ENCODE measurements at places on chromosomes 16 and 17.

GRCh38 chr17:20266806-20267458 is 200.4 kb downstream of the LGALS9B start:
- H3K27ac ChIP-seq: no peak overlapping the region
- peaks cover 27% of the 10 kb centered on the region for H3K4me1 ChIP-seq
- peak; percentile 51 for DNase-seq
- no peaks in the 10 kb centered on the region for H3K27me3 ChIP-seq
- no peaks in the 10 kb centered on the region for H3K36me3 ChIP-seq

DNA sequence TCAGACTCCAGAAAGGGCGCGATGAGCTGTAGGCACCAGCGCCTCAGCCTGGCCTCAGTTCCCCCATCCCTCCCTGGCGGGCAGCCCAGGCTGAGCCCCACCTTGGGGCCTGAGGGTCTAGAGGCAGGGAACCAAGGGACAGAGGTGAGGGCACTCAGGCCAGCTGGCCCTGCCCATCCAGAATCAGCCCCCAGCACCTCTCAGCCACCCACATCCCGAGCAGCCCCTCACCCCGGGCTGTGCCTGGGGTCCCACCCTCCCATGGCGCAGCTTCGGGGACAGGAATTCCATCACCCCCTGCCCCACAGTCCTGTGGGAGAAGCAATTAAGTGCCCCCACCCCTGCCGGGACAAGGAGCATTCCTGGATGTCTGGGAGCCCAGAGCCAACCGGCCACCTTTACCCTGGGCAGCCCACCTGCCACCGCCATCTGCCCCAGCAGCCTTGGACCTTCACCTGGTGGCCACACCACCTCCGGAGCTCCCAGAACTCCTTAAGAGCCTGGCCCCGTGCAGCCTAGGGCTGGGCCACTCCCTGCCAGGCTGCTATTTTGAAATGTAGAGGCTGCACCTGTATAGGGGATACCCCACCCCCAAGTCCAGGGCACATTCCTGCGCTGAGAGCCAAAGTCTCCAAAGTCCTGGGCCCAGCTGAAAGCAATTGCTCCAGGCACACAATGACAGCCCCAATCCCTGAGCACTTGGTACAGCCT is 33.7 kb upstream of the PVALEF start:
- no peak for DNase-seq
- no peak overlapping the region for H3K4me3 ChIP-seq
- no peaks in the 10 kb centered on the region for H3K4me1 ChIP-seq
- no peak overlapping the region for H3K27ac ChIP-seq
- H3K27me3 ChIP-seq: no peaks in the 10 kb centered on the region
- no peaks in the 10 kb centered on the region for H3K36me3 ChIP-seq

- no peak overlapping the region for H3K4me3 ChIP-seq
- peaks cover 7% of the 10 kb centered on the region for H3K4me1 ChIP-seq
- no peaks in the 10 kb centered on the region for H3K27me3 ChIP-seq
- no peaks in the 10 kb centered on the region for H3K36me3 ChIP-seq
- H3K27ac ChIP-seq: no peak overlapping the region
These were observed 89.0 kb downstream of the XYLT1 start for GRCh38 chr16:17381784-17382183.

- H3K27ac ChIP-seq: peak overlapping the region; percentile 95
- H3K4me1 ChIP-seq: peaks cover 27% of the 10 kb centered on the region
- DNase-seq: no peak
- H3K27me3 ChIP-seq: no peaks in the 10 kb centered on the region
- peaks cover 32% of the 10 kb centered on the region for H3K36me3 ChIP-seq
These were observed 574 bp upstream of the TMEM106A start for GRCh38 chr17:43211123-43211479.

DNA sequence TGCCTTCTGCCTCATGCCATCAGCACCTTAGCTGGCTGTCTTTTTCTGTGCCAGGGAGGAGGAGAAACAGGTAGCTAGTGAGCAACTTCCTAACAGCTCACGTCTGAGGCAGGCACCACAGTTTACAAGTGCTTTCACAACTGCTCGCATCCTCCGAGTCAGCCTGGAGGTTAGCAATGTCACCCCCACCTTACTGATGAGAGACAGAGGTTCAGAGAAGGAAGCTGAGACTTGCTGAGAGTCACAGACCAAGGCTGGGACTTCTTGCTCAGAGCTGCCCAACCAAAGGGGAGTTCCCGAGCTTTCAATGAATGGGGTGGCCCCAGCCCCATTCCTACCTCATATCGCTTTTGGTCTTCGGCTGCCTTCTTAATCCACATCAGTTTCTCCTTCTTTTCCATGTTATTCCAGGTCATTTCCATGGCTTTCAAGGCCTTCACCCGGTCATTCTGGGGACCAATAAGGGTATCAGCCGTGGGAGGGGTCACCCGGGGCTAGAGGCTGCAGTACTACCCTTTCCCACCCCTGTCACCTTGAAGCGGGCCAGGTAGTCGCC is 9.6 kb downstream of the UBTF start:
- peaks cover 33% of the 10 kb centered on the region for H3K36me3 ChIP-seq
- DNase-seq: no peak
- H3K4me1 ChIP-seq: no peaks in the 10 kb centered on the region
- peak overlapping the region; percentile 12 for H3K27ac ChIP-seq
- no peak overlapping the region for H3K4me3 ChIP-seq

GRCh38 chr17:75601057-75601987 is 13.7 kb downstream of the MYO15B start:
- no peak for DNase-seq
- no peak overlapping the region for H3K27ac ChIP-seq
- no peaks in the 10 kb centered on the region for H3K27me3 ChIP-seq

- no peak overlapping the region for H3K27ac ChIP-seq
- H3K4me3 ChIP-seq: no peak overlapping the region
- DNase-seq: no peak
- H3K27me3 ChIP-seq: no peaks in the 10 kb centered on the region
- peaks cover 11% of the 10 kb centered on the region for H3K4me1 ChIP-seq
These were observed 54.3 kb downstream of the NEUROD2 start for GRCh38 chr17:39553341-39553945.

DNA sequence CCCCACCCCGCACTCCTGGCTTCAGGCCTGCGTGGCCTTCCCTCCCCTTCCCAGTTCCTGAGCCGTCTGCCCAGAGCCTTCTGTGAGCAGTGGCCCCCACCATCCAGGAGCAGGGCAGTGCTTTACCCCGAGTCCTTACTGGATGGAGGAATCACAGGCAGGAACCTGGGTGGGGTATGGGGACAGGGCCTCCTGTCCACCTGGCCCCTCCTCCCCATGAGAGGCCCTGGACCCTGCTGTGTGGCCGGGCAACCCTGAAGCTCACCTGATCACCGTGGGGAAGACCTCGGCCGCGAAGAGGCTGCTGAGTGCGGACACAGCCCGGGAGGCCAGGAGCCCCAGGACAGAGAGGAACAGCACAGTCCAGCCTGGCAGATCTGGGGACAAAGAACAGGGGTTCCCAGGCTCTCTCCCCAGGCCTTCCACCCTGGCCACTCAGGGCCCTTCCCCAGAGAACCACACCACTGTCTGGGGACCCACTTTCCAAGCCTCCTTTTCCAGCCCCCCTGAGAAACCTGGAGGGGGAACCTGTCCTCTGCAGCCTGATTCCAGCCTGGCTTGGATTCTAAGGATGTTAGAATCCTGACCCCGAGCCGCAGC is 3.2 kb downstream of the SLC22A31 start:
- peaks cover 13% of the 10 kb centered on the region for H3K27me3 ChIP-seq
- no peak overlapping the region for H3K27ac ChIP-seq
- no peak for DNase-seq
- no peak overlapping the region for H3K4me3 ChIP-seq

DNA sequence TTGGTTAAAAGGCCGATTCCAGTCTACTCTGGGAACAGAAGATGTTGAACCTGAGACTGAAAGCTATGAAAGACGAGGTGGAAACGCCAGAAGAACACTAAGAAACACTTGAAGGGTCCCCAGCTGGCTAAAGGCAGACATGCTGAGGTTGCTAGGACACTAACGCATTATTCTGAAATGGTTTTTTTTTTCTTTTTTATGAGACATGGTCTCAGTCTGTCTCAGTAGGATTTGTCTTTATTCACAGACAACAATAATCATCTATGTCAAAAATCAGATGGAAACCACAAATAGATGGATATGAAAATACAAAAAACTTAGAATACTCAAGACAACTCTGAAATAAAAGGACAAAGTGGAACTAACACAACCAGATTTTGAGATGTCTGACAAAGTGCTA is 35.0 kb upstream of the RASD1 start:
- no peaks in the 10 kb centered on the region for H3K27me3 ChIP-seq
- no peak overlapping the region for H3K27ac ChIP-seq
- no peaks in the 10 kb centered on the region for H3K36me3 ChIP-seq
- H3K4me3 ChIP-seq: no peak overlapping the region
- no peak for DNase-seq

GRCh38 chr16:27920391-27920891 is 143.1 kb downstream of the GSG1L start:
- peaks cover 9% of the 10 kb centered on the region for H3K27me3 ChIP-seq
- no peak for DNase-seq
- no peak overlapping the region for H3K4me3 ChIP-seq
- H3K27ac ChIP-seq: no peak overlapping the region
- H3K36me3 ChIP-seq: no peaks in the 10 kb centered on the region

- H3K4me1 ChIP-seq: peaks cover 12% of the 10 kb centered on the region
- no peak for DNase-seq
- H3K27me3 ChIP-seq: peaks cover 3% of the 10 kb centered on the region
- H3K27ac ChIP-seq: no peak overlapping the region
These were observed 19.7 kb upstream of the RCVRN start for GRCh38 chr17:9924735-9925191.

DNA sequence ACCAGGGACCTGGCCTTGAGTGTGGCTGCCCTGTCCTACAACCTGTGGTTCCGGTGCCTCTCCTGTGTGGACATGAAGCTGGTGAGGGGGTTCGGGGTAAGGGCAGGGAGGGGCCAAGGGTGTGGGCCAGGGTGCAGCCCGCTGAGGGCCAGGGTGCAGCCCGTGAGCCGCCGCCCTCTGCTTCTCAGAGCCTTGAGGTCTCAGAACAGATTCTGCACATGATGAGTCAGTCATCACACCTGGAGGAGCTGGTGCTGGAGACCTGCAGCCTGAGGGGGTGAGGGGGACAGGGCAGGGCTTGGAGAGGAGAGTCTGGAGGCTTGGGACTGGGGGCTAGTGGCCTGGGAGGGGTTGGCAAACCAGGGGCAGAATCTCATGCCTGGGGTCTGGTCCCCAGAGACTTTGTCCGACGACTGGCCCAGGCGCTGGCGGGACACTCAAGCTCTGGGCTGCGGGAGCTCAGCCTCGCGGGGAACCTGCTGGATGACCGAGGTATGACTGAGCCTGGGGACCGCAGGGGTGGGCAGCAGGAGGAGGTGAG is 2.2 kb downstream of the CARMIL2 start:
- no peak overlapping the region for H3K4me3 ChIP-seq
- H3K27me3 ChIP-seq: peaks cover 16% of the 10 kb centered on the region
- DNase-seq: no peak
- H3K27ac ChIP-seq: no peak overlapping the region
- H3K4me1 ChIP-seq: peaks cover 2% of the 10 kb centered on the region
- no peaks in the 10 kb centered on the region for H3K36me3 ChIP-seq

DNA sequence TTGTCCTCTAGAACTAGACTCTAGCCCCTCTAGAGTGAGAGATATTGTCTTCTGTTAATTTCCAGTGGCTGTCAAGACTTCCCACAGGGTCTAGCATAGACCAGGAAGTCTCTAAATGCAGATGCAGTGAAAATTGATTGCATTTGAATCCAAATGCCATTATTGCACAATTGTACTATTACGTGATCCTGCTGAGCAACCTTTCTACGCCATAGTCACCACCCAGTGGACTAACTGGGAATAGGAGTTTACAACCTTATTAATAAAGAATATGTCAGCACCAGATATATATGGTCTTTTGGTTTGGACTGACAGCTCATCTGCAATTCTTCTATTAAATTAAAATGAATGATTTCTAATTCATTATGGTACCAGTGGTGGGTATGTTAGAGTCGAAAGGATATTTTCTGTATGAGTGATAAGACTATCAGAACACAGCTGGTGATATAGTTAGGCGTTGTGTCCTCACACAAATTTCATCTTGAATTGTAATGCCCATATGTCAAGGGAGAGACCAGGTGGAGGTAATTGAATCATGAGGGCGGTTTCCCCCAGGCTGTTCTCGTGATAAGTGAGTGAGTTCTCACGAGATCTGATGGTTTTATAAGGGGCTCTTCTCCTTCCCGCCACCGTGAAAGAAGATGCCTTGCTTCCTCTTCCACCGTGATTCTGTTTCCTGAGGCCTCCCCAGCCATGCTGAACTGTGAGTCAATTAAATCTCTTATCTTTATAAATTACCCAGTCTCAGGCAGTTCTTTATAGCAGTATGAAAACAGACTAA is 138.9 kb upstream of the CA10 start:
- no peaks in the 10 kb centered on the region for H3K36me3 ChIP-seq
- H3K27ac ChIP-seq: no peak overlapping the region
- DNase-seq: no peak
- no peaks in the 10 kb centered on the region for H3K27me3 ChIP-seq

DNA sequence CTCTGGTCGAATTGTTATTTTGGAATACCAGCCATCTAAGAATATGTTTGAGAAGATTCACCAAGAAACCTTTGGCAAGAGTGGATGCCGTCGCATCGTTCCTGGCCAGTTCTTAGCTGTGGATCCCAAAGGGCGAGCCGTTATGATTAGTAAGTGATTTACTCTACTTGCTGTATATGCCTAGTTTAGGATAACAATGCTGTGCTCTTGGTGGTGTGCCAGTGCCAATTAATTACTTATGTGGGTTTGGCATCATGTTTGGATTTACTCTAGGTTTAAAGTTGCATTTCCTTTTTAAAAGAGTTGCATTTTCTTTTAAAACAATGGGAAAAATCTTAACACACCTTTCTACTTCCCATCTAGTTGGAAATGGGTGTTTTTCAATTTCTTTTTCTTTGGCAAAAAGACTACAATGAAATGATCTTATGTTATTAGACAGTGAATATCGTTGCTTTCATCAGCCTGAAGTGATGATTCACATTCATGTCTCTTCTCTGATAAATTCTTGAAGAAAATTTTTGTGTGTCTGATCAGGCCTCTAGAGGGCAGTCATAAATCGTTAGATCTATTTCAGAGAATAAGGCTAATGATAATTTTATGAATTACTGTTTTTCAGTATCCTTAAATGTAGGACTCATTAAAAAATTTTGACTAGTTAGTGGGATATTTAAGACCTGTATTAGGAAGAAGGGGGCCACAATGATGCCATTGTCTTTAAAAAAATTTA is 5.6 kb downstream of the SF3B3 start:
- no peak for DNase-seq
- peak overlapping the region; percentile 77 for H3K27ac ChIP-seq
- H3K4me1 ChIP-seq: peaks cover 34% of the 10 kb centered on the region

DNA sequence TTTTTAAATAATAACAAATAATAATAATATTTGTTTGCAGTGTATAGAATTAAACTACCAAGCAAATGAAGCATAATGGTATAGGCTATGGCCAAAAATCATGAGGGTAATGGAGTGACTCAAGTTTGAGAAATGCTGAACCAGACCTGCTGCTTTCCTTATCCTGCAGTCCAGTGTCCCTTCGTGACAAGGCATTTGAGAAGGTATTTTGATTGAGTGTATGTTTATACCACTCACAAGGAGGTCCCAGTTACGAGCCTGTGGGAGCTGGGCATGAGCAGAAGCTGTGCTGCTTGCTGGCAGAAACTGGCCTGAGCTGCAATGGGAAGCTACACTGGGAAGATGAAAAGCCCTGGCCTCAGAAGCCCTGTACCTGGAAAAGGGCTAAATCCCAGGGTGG is 50.3 kb downstream of the GNAO1 start:
- H3K4me3 ChIP-seq: no peak overlapping the region
- no peaks in the 10 kb centered on the region for H3K36me3 ChIP-seq
- no peak for DNase-seq
- peaks cover 19% of the 10 kb centered on the region for H3K4me1 ChIP-seq
